ENCODE measurements at places on chromosomes 3 and 15. TPM values are rescaled to one million over a fixed set of nuclear protein-coding genes. Genes with fewer than 3 reads are reported as not detected.

DNA sequence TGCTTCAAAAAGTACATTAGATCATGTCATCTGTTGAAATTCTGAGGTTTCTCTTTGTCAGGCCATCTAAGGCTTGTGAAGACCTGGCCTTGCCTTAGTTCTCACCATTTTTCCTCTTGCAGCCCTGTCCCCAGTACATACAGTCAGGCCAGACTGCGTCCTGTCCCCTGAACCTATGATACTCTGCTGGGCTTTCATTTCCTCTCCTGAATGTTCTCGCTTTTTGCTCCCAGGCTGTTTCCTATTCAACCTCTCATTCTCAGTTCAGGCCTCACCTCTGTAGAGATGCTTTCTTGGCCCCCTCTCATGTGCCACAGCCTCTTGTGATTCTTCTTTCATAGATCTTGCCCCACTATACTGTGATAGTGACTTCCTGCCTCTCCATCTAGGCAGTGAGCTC is 648.8 kb upstream of the KCNMB2 start:
- no peak overlapping the region for H3K27ac ChIP-seq
- H3K36me3 ChIP-seq, result no peaks in the 10 kb centered on the region
- H3K4me3 ChIP-seq, result no peak overlapping the region

The ADAMTS17 gene
- total RNA-seq, result 0.74 TPM

GRCh38 chr3:137131081-137131480 is 173.3 kb downstream of the IL20RB start:
- no peaks in the 10 kb centered on the region for H3K36me3 ChIP-seq
- no peak overlapping the region for H3K27ac ChIP-seq
- no peak overlapping the region for H3K4me3 ChIP-seq
- DNase-seq, result peak; percentile 62

GRCh38 chr15:75952525-75952924 is 48.8 kb downstream of the FBXO22 start:
- DNase-seq, result no peak
- no peak overlapping the region for H3K4me3 ChIP-seq
- H3K4me1 ChIP-seq, result no peaks in the 10 kb centered on the region
- H3K27ac ChIP-seq, result no peak overlapping the region
- no peaks in the 10 kb centered on the region for H3K36me3 ChIP-seq

DNA sequence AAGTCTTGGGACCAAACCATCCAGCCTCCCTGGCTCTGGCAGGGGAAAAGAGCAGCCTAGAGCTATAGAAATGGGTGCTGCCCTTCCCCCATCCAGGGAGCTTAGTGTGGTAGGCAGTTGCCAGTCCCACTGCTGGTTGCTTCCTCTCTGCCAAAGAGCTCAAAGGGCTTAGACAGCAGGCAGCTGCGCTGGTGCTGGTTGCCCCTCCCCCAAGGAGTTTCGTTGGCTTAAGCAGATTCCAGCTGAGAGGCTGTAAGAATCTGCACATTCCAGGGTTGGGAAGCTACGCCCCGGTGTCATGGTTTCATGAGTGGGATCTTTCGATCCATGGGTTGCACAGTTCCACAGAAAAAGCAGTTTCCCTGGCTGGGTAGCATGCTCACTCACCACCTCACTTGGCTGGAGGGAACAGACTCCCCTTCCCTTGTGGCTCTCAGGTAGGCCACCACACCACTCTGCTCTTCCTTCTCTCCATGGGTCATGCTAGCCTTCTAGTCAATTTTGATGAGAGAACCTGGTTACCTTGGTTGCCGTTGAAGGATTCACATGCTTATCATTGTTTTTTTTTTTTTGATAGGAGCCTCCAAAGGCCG is 195.1 kb downstream of the EPHA6 start:
- H3K4me1 ChIP-seq, result 0 out of 2 replicates have a peak, but pooled peaks cover 4% of the 10 kb centered on the region
- no peak overlapping the region for H3K4me3 ChIP-seq
- no peaks in the 10 kb centered on the region for H3K36me3 ChIP-seq

- H3K27ac ChIP-seq, result peak within 1 kb of the TSS; percentile 88
- peak; percentile 80 for DNase-seq
- peak within 1 kb of the TSS; percentile 82 for H3K4me3 ChIP-seq
Measured at GRCh38 chr3:184361532-184361931, at the start of the genes CLCN2 and POLR2H. TSS of gene CLCN2 (minus strand) at chr3:184361605. CDS start at chr3:184361479, 126 bp downstream. TSS of gene POLR2H (plus strand) at chr3:184361710. CDS start at chr3:184363493, 1,783 bp downstream.

DNA sequence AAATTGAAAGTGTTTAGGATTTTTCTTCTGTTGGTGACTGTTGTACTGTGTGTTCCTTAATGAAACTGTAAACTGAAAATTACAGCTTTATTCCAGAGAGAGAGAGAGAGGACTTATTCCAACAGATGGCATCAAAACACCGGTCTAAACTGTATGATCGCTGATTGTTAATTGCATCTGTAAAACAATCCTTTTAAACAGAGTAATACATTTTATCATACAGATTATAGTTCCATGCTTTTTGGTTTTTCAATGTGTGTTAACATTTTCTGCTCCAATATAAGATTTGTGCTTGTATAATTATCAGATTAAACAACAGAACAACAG is 289.7 kb upstream of the DNAJC19 start:
- no peaks in the 10 kb centered on the region for H3K27me3 ChIP-seq
- DNase-seq, result no peak
- H3K4me1 ChIP-seq, result no peaks in the 10 kb centered on the region
- H3K36me3 ChIP-seq, result no peaks in the 10 kb centered on the region

The MAN2C1 gene
- 131 TPM for total RNA-seq

All from GM23338 (cell line).